ENCODE measurements at places on chromosomes 4 and X.

- DNase-seq, result no peak
Measured at GRCh38 chrX:73758250-73758649, 195.3 kb downstream of the CHIC1 start.

GRCh38 chrX:141903400-141904155 is at the start of gene MAGEC1:
Gene MAGEC1, plus strand, starts transcription at chrX:141903894. Its CDS starts 1,179 bp downstream, at chrX:141905073.
- DNase-seq, result no peak

GRCh38 chr4:31052519-31052918 is 332.4 kb downstream of the PCDH7 start:
- no peak for DNase-seq

- DNase-seq, result no peak
Measured at GRCh38 chr4:4541040-4541631, 712 bp downstream of the STX18 start.

GRCh38 chr4:128600996-128601871 is 208.3 kb upstream of the JADE1 start:
- DNase-seq, result peak; percentile 29

DNA sequence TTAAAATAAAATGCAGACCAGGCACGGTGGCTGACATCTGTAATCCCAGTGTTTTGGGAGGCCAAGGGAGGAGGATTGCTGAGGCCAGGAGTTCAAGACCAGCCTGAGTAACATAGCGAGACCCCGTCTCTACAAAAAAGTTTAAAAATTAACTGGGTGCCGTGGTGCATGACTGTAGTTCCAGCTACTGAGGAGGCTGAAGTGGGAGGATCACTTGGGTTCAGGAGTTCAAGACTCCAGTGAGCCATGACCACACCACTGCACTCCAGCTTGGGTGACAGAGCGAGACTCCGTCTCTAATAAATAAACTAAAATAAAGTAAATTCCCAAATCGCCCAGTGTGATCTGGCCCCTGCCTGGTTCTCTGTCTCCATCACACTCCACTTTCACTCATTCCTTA is 43.7 kb downstream of the TENM3 start:
- DNase-seq, result no peak

GRCh38 chrX:69900491-69900890 is 149.2 kb downstream of the AWAT2 start:
- no peak for DNase-seq

GRCh38 chr4:53929955-53930798 is 134.2 kb downstream of the CHIC2 start:
- DNase-seq, result peak; percentile 38

DNA sequence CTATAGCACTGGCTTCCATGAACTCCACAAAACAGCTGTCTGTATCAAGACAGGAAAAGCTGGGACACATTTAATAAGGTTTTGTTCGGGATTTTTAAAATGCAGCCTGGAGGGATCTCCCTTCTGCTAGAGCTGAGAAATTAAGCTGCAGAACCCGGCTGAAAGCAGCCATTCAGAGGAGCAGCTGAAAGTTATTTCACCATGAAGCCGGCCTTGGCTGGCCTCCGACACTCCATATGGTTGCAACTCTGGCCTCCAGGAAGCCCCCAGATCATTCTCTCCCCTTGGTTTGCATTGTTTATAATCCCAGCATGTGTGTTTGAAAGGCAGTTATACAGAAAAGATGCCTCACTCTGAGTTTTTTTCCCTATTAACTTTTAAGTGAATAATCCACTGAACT is 239.4 kb downstream of the SPATA18 start:
- DNase-seq, result peak; percentile 10

- no peak for DNase-seq
Measured at GRCh38 chr4:80790152-80790551, 240.4 kb upstream of the BMP3 start.

DNA sequence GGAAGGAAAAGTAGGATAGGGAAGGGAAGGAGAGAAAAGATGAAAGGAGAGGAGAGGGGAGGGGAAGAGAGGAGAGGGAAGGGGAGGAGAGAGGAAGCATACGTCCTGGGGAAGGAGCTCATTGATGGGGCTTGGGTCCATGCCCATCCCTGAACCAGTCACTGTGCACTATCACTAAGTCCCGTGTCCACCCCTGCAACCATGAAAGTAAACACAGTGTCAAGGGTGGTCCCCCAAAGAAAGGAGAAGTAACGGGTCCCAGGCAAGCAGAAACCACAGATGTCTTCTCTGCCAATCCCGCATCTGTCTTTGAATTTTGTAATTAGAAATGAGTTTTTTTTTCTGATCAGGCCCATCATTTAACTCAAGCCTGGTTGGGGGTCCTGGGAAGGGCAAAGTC is 55.2 kb downstream of the LGI2 start:
- no peak for DNase-seq

- DNase-seq, result no peak
Measured at GRCh38 chr4:107046261-107046660, 10.1 kb upstream of the DKK2 start.

- no peak for DNase-seq
Measured at GRCh38 chrX:599837-600715, 30.5 kb upstream of the SHOX start.

- peak; percentile 42 for DNase-seq
Measured at GRCh38 chrX:7132335-7133049, 15.0 kb upstream of the STS start.

- no peak for DNase-seq
Measured at GRCh38 chr4:85393201-85393600, 81.7 kb upstream of the ARHGAP24 start.

GRCh38 chrX:107849747-107850421 is 24.2 kb downstream of the MID2 start:
- DNase-seq, result peak; percentile 46

DNA sequence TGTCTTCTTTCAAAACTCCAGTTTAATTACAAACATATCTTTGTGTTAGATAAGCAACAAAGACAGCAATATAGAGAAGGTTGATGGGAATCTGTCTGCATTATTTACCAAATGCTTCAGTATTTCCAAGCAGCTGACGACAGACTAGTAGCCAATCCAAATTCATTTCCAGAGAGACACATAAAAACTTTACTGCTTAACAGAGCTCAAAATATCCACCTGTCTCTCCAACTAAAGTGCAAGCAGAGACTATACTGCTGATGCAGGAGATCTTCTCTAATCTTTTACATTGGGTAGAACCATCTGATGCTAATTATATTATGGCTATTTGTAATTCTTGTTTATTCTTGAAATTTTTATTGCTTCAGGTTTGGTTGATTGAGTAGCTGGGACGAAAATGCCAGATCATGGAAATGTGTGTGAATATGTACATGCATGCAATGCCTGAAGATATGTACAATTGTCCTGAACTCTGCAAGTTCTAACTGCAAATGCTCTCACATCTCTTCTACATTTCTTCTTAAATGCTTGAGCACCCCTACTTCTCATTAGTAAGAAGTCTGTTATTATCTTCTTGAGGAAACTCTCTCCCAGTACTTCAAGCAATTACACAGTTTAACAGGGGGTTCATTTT is 200.0 kb downstream of the PDHA2 start:
- no peak for DNase-seq

DNA sequence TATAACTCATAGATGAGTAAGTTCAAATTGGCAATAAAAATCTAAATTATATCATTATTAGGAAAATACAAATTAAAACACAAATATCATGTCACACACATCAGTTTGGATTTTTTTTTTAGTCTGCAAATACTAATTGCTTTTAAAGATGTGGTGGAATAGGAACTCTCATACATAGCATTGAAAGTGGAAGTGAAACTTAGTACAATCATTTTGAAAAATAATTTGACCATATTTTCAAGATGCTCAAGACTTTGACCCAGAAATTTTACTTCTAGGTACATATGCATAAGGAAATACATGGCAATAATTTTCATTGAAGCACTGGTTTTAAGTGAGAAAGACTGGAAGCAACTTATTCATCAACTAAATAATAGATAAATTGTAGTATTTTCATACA is 147.5 kb upstream of the SMIM31 start:
- DNase-seq, result no peak

DNA sequence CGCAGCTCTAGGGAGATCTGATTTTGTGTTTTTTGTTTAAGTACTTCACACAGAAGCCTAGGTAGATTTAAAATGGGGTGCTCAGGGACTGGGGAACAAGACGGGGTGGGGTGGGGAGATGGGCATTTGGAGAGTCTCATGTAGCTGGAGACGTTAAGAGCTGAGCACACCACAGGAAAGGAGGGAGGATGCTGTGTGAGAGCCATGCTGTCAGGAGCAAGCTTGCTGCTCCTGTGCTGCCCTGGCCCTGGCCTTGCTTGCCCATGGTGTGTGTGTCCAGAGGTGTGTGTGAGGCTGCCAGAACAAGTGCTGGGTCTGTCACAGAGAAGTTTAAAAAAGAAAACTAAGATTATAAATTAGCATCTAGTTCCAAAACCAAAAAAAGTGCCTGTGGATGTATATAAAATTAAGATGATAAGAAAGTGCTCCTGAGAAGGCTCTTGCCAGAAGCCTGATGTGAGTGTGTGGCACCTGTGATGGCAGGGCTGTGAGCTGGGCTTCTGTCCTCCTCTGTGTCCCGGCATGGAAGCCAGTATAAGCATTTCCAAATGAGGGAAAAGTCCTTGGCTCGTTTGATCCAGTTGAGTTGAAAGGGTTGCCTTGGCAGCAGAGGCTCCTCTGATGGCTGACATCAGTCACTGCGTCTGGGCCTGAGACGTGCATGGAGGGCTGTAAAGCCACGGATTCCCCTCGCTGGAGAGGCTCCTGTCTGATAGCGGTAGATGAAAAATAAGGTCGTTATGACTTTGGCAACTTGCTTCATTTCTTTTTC is 63.5 kb downstream of the NELFA start:
- no peak for DNase-seq

GRCh38 chr4:31069151-31069550 is 349.0 kb downstream of the PCDH7 start:
- DNase-seq, result no peak

DNA sequence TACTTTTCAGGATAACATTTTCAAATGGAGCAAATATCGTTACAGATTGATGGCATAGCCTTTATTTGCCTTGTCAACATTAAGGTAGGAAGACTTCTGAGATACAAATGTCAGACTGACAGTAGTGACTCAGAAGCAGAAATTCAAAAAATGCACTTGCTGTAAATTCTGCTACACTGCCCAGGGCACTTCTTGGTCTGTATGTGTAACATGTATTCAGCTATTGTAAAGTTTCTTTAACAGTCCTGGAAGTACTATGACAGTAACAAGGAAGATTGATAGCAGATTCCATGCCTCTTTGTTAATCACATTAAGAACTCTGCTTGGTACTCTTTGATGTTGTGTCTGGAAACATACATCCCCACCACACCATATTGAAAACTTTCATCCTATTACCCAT is 69.6 kb upstream of the PCDH18 start:
- no peak for DNase-seq

DNA sequence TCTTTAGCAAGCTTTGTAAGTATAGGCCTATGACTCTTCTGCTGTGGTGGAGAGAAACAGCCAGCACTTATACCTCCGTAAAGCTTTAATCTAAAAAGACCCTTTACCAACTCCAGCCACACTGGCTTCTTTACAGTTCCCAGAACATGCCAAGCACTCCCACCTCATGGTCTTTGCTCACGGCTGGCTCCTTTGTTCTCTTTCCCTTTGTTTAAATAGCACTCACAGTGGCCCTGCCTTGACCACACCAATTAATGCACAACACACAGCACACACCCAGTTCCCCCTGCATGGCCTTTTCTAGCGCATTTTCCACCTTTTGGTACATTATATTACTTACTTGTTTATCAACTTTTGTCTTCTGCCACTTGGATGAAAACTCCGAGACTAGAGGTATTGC is 18.9 kb downstream of the PPID start:
- DNase-seq, result no peak

DNA sequence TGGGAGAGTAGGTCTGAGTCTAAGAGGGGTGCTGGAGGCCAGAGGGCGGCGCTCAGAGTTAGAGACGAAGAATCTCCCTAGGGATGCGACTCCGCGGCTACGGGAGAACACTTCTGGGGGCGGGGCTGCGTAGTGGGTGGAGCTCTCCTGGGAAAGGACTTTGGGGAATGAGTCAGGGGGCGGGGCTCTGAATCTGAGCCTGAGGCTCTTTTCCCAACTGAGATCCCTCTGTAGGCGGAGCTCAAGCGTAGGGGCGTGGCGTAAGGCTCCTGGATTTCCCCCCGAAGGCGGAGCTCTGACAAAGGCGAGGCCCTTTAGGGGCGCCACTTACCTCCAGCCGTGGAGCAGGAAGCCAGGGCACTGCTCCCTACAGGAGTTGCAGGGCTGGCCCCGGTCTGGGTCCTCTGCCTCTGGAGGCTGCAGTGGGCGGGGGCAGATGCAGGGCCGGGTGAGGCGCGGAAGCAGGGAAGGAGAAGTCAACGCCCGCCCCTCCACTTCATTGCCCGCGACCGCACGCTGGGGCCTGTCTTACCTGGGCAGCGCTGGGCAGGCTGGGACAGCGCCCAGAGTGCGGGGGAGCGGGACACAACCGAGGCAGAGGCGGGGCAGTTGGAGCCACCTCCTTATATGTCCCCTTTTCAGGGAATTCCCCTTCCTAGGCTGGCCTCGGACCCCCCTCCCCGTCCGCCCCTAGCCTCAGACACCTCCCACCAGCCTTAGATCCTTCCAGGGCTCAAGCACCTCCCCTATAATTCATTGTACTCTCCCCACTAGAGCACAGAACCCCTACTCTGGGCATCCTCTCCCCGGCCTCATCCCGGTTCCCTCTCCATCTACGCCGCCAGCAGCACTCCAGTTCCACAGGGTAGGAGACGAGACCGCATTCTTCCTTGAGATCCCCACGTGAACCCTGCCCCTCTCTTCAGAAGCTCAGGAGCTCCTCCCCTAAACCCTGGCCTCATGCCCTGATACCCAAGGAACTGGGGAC is 1.6 kb downstream of the PRICKLE3 start:
- peak; percentile 44 for DNase-seq

GRCh38 chr4:145076469-145076855 is 21.5 kb downstream of the ANAPC10 start:
- no peak for DNase-seq

- DNase-seq, result no peak
Measured at GRCh38 chr4:101853028-101853427, 62.5 kb downstream of the BANK1 start.

DNA sequence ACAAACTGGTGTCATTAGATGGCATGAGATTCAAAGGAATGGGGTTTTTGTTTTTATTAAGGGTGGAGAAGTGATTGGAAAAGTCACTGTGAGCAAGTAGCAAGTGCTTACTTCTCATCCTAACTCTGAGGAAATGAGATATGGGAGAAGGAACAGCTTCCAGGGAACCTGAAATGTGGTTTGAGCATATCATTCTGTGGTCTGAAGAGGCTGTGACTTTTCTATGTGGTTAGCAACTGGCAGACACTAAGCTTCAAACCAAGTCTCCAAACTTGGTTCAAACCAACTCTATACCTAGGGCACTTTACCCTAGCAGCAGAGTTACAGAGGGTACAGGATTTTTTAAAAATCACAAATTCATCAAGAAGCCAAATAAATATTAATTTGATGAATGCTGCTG is 58.2 kb downstream of the DCLK2 start:
- no peak for DNase-seq

DNA sequence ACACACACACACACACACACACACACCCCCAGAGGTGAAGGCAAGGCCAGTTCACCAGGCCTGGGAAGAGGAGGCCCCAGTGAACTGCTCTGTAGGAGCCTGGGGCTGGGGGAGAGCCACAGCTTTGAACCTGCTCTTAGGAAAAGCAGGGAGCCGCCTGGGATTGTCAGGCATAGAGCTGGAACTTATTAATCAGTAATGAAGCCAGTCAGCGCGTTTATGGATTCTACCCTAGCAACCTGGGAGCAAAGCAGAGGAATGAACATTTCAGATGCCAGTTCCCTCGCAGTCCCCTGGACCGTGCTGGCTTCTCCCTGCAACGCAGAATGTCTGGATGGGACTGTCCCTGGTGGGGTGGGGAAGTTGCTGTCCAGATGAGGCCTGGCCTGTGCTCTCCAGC is 45.3 kb upstream of the DDX3X start:
- DNase-seq, result no peak

All from DMS 273 treated with DMSO at 0.1 percent for 48 hours (cell line).